Fibroblast of skin of left quadriceps (primary cell): ENCODE measurements at places on chromosomes 7 and 10.

GRCh38 chr7:111198255-111198654, 107.3 kb downstream of the LRRN3 start:
- peak; percentile 97 for DNase-seq

GRCh38 chr7:12257582-12257981, 46.5 kb downstream of the TMEM106B start:
- no peak for DNase-seq

GRCh38 chr7:66356277-66356721, 151.2 kb downstream of the TPST1 start:
- peak; percentile 17 for DNase-seq

DNA sequence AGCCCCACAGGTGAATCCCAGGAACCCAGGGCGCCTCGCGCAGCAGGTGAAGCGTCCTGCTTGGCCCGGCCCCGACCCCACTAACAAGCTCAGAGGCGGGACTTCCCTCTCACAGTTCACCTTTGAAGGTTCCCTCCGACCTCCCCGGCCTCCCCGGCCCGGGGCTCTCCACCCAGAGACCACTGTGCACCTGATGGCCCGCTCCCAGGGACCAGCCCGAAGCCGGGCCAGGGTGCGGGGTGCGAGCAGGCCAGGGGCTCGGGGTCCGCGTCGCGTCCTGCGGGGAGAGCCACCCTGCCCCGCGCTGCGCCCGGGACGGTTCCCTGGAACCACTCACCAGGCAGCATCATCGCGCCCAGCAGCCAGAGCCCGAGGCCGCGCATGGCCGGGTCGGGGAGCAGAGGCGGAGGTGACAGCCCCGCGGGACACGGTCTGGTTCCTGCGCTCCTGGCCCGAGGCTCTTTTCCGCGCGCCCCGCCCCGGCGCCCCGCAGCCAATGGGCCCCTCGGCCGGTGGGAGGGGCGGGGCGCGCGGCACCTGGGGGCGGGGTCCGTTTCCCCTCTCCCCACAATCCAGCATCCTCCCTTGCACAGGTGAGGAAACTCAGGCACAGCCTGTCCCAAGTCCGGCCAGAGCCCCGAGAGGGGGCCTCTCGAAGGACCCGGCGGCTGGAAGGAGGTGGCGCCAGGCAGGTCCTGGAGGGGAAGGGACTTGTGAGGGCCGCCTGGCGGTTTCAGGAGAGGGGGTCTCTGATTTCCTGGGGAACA, at the start of gene ADAM8:
Gene ADAM8, minus strand, starts transcription at position 434 of the 767 bp plus-strand sequence. Its CDS starts 51 bp downstream, at position 383.
- no peak for DNase-seq

DNA sequence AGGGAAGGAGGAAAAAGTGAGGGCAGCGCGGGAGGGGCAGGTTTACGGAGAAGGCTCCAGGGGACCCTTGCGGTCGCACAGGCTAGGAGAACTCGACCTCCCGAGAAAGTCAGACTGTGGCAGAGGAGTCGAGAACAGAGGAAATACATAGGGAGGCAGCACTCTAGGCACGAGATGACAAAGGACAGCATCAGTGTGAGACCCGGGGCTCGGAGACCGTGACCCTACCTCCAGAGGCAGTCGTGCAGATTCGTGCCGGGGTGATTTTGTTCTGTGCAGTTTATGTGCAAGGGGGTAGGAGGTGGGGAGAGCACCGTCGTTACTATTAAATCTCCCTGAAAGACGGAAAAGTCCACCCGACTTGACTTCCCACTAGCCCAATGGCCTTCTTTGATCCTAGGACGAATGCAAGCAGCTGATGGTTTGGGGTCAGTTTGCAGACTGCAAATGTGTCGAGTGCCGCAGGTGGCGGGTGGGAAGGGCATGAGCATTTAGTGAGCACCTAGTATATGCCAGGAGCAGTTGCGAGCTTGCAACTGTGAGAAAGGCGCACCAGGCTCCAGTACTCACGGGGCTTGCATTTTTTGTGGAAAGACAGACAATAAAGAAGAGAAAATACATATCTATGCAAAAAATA, 674 bp upstream of the OSBPL3 start:
- DNase-seq, result no peak

DNA sequence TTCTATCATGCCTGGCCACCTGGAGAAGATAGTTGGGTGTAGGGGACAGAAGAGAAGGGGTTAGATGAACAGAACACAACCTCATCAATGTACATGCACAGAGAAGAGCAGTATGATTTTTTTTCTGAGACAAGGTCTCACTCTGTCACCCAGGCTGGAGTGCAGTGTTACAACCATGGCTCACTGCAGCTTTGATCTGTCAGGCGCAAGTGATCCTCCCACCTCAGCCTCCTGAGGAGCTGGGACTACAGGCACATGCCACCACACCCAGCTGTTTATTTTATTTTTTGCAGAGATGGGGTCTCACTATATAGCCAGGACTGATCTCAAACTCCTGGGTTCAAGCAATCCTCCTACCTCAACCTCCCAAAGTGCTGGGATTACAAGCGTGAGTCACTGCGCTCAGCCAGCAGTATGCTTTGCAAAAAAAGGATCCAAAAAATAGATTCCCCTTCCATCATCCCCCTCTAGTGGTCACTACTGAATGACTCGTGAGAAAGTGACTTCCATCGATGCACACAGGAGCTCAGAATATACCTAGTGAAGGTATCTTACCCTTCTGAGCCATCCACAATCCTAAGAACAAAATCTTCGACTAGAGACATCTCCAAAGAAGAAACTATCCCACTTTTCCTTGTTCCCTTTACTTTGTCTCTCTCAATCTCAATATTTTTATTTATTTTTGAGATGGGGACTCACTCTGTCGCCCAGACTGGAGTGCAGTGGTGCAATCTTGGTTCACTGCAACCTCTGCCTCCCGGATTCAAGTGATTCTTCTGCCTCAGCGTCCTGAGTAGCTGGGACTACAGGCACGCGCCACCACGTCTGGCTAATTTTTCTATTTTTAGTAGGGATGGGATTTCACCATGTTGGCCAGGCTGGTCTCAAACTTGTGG, 21.0 kb downstream of the ZCWPW1 start:
- DNase-seq, result peak; percentile 39

- peak; percentile 70 for DNase-seq
These were observed 88.7 kb upstream of the MYL10 start for GRCh38 chr7:101717628-101718357.

- DNase-seq, result no peak
These were observed 4.6 kb upstream of the ADRA2A start for GRCh38 chr10:111072232-111072631.

GRCh38 chr10:79063071-79063491, 5.7 kb upstream of the ZMIZ1 start:
- no peak for DNase-seq

- DNase-seq, result no peak
These were observed 151.0 kb upstream of the INSYN2A start for GRCh38 chr10:127347202-127347959.

GRCh38 chr7:22403344-22403743, 46.4 kb upstream of the RAPGEF5 start:
- DNase-seq, result no peak
